ENCODE measurements at places on chromosomes 3 and 15. TPM values are rescaled to one million over a fixed set of nuclear protein-coding genes. Genes with fewer than 3 reads are reported as not detected.
A peak's percentile ranks its signal among the peaks of the same experiment; 100 is the strongest.

- no peak overlapping the region for H3K4me3 ChIP-seq
- no peaks in the 10 kb centered on the region for H3K4me1 ChIP-seq
- no peaks in the 10 kb centered on the region for H3K27me3 ChIP-seq
- DNase-seq: no peak
- H3K36me3 ChIP-seq: no peaks in the 10 kb centered on the region
Measured at GRCh38 chr15:68415061-68415460, 16.9 kb downstream of the ITGA11 start.

The ACAA1 gene
- 75.1 TPM for polyA plus RNA-seq

DNA sequence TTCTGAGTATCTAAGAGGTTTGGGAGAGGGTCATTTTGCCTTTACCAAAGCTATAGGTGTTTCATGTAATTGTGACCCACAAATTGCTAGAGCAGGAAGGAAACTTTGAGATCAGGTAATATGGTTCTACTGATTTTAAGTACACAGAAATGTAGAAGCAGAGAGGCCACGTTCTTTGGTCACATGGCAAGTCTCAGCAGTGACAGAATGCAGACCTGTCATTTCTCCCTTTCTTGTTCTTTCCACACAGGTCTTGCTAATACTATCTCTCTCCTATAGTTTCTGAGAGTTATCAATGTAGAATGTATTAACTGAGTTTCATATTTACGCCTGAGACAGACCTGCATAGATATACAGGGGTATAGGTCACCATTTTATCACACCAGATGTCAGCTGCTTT lies 10.9 kb upstream of the RTP1 start:
- no peaks in the 10 kb centered on the region for H3K27me3 ChIP-seq
- H3K4me3 ChIP-seq: no peak overlapping the region
- no peak overlapping the region for H3K27ac ChIP-seq
- peaks cover 8% of the 10 kb centered on the region for H3K4me1 ChIP-seq

DNA sequence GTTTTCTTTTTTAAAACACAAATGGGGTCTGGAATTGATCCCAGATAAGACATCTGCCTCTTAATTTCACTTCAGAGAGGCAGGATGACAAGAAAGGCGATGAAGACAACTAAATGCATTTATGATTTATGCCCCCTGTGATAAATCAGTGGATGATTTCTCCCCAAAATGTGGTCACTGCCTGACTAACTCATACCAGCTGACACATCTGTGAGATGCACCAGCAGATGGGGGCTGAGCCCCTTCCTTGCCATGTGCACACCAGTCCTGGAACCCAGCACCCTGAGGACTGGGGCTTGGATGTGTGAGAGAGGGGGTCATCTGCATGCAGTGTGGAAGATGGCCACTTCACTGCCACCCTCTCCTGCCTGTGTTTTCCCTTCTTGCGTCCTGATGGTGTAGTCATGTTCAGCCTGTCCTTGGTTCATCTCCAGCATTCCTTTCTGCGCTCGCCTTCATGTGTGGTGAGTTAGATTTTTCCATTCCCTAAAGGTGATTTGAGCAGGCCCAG lies 264.3 kb downstream of the LRTM1 start:
- no peak overlapping the region for H3K4me3 ChIP-seq
- no peak overlapping the region for H3K27ac ChIP-seq
- no peaks in the 10 kb centered on the region for H3K36me3 ChIP-seq

- H3K4me3 ChIP-seq: no peak overlapping the region
- no peaks in the 10 kb centered on the region for H3K27me3 ChIP-seq
Measured at GRCh38 chr3:40720863-40721262, 196.1 kb downstream of the ZNF621 start.

- H3K27me3 ChIP-seq: no peaks in the 10 kb centered on the region
- DNase-seq: peak; percentile 66
- peak overlapping the region; percentile 67 for H3K4me3 ChIP-seq
Measured at GRCh38 chr3:101676216-101676764, 642 bp downstream of the ZBTB11 start.

GRCh38 chr3:10426346-10427220 lies 78.8 kb downstream of the ATP2B2 start:
- H3K36me3 ChIP-seq: no peaks in the 10 kb centered on the region
- no peaks in the 10 kb centered on the region for H3K27me3 ChIP-seq
- H3K27ac ChIP-seq: no peak overlapping the region
- H3K4me3 ChIP-seq: no peak overlapping the region

The VPS39 gene
- polyA plus RNA-seq: 33.7 TPM

The GOLGA8G gene
- polyA plus RNA-seq: not detected

- no peaks in the 10 kb centered on the region for H3K4me1 ChIP-seq
- no peaks in the 10 kb centered on the region for H3K27me3 ChIP-seq
- no peak overlapping the region for H3K27ac ChIP-seq
- no peak overlapping the region for H3K4me3 ChIP-seq
- no peaks in the 10 kb centered on the region for H3K36me3 ChIP-seq
- DNase-seq: no peak
Measured at GRCh38 chr3:74520895-74521294, 93.6 kb downstream of the CNTN3 start.

DNA sequence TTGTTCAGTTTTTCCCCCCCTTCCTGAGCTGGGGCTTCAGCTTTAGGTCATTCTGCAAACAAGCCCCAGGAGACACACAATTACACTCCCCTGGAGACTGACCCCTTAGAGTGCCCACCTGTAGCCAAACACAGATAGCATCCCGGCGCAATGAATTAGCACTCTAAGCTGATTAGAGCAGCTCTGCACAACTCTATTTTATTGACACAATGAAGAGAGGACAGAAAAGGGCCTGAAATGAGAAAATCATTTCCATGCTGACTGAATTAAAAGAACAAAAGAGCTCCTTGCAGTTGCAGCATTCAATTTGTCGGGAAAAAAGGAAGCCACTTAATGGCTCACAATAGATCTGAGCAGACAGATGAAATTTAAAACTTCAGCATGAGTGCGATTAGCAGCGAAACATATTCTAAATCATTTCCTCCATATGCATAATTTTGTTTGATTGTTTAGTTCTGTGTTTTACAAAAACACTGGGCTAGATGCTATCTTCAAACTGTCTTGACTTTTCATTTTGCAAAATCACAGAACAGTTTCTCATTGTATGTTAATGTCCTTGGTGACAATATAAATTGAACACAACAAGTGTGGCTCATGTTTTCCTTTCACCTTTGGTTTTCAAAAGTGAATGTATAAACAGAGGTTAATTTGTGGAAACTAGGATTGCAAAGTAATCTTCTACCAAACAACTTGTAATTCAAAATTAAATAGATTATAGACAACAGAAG lies 308.6 kb downstream of the MECOM start:
- H3K27ac ChIP-seq: no peak overlapping the region
- no peaks in the 10 kb centered on the region for H3K27me3 ChIP-seq
- DNase-seq: no peak
- H3K4me3 ChIP-seq: no peak overlapping the region
- no peaks in the 10 kb centered on the region for H3K36me3 ChIP-seq

The SAMMSON gene
- not detected for polyA plus RNA-seq

GRCh38 chr15:43918717-43919116 lies 91.9 kb downstream of the WDR76 start:
- H3K27me3 ChIP-seq: no peaks in the 10 kb centered on the region
- H3K36me3 ChIP-seq: no peaks in the 10 kb centered on the region
- no peak for DNase-seq
- no peaks in the 10 kb centered on the region for H3K4me1 ChIP-seq

- DNase-seq: no peak
- H3K36me3 ChIP-seq: no peaks in the 10 kb centered on the region
- no peak overlapping the region for H3K27ac ChIP-seq
- H3K4me3 ChIP-seq: no peak overlapping the region
Measured at GRCh38 chr3:112504123-112504522, 4.9 kb upstream of the BTLA start.

DNA sequence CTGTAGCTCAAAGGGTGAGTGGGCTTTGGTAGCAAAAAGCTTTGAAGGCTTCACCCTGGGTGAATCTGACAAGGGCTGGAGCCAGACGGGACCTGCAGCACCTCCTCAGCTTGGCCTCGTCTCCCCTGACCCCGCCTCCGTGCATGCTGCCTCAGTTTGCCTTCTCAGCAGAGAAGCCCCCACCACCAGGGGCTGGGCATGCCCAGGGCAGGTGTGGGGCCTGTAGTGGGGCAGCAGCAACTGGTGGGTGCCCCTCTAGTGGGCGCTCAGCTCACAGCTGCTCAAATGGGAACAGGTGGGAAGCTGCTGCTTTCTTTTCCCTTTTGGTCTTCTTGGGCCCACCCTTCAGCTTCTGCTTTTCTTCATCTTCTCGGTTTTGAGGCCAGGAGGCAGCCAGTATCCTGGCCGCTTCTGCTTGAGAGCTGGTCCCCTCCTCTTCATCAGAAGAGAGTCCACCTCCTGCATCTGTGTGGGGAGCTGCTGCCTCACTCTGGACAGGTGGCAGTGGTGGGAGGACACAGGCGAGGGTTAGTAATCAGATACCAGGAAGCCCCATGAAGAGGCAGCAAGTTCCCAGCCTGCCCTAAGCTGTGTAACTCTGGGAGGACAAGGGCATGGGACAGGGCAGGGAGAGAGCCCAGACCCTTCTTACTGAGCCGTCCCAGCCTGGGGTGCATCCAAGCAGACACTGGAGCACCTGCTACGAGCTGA lies 21.0 kb downstream of the TMEM43 start:
- no peak overlapping the region for H3K4me3 ChIP-seq
- H3K36me3 ChIP-seq: peaks cover 12% of the 10 kb centered on the region
- no peaks in the 10 kb centered on the region for H3K27me3 ChIP-seq

- no peaks in the 10 kb centered on the region for H3K36me3 ChIP-seq
- no peaks in the 10 kb centered on the region for H3K27me3 ChIP-seq
Measured at GRCh38 chr15:92130906-92131305, 262.8 kb upstream of the ST8SIA2 start.

The A4GNT gene
- not detected for polyA plus RNA-seq

DNA sequence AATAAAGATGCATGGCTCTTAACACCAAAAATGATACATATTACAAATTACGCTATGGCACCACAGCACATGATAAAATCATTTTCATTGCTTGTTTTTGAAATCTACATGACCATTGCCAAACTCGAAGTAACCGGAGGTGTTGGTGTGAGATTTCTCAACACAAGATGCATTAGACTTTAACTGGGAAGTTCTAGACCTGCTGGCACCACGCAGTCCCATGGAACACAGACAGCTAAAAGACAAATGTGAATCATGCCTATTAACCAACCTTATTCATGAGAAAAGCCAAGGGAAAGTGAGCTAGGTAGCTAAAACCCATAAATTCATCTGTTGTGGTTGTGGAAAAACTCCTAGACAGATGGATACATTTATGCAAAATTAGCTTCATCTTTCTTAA lies 595.4 kb downstream of the FOXP1 start:
- no peak for DNase-seq
- H3K36me3 ChIP-seq: no peaks in the 10 kb centered on the region
- H3K4me3 ChIP-seq: no peak overlapping the region
- H3K4me1 ChIP-seq: no peaks in the 10 kb centered on the region
- H3K27ac ChIP-seq: no peak overlapping the region

The SLC24A5 gene
- not detected for polyA plus RNA-seq

DNA sequence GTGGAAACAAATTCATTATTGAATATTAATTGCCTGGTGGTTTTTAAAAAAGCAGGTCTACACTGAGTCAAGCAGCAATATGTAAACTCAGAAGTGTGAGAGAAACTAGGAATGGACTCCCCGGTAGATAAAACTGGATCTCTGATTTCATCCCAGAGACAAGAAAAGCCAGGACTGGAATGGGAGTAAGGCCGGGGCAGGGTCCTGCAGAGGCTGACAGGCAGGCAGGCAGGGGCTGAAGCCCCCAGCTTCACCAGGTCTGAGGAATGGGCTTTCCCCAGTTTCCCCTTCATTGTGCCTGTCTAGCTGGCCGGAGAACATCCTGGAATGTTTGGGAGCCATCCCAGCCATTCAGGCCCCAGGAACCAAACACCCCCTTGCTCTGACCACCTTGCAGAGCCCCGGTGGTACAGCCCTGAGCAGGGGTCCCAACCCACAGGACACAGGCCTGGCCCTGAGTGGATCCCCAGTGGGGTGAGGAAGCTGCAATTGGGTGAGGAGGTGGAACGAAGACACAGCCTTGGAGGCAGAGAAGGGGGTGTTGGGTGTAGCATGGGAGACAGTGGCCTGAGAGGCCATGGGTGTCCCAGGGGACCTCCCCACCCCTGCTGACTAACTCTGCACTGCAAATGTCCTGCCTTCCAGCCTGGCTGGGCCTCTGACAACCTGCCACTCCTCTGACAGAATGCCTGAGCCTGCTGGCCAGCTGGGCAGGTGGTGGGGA lies 31.7 kb upstream of the XYLB start:
- no peak for DNase-seq
- H3K27me3 ChIP-seq: peaks cover 3% of the 10 kb centered on the region
- H3K36me3 ChIP-seq: no peaks in the 10 kb centered on the region
- H3K4me1 ChIP-seq: no peaks in the 10 kb centered on the region

DNA sequence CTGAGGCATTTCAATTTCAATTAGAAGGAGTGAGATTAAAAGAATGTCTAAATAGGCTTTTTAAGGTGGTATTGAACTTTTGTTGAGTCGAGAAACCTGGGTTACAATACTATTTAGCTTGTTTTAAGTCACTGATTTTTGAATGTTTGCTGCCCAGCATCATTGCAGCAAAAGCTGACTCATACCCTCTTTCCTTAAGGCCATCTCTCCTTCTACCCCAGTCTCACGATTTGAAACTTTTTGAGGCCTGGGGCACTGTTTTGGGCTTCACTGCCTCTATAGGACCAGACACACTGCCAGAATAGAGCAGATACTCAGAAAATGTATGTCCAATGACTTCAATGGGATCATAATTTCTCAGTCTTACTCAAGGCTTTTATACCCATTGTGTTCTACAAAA lies 319.6 kb upstream of the TGFBR2 start:
- no peaks in the 10 kb centered on the region for H3K36me3 ChIP-seq
- no peak overlapping the region for H3K4me3 ChIP-seq
- no peaks in the 10 kb centered on the region for H3K27me3 ChIP-seq
- no peak overlapping the region for H3K27ac ChIP-seq

- no peaks in the 10 kb centered on the region for H3K36me3 ChIP-seq
- H3K4me3 ChIP-seq: no peak overlapping the region
Measured at GRCh38 chr3:107206945-107207344, 170.3 kb upstream of the CCDC54 start.

The CYP1A1 gene
- polyA plus RNA-seq: not detected

The OSTN gene
- polyA plus RNA-seq: not detected

DNA sequence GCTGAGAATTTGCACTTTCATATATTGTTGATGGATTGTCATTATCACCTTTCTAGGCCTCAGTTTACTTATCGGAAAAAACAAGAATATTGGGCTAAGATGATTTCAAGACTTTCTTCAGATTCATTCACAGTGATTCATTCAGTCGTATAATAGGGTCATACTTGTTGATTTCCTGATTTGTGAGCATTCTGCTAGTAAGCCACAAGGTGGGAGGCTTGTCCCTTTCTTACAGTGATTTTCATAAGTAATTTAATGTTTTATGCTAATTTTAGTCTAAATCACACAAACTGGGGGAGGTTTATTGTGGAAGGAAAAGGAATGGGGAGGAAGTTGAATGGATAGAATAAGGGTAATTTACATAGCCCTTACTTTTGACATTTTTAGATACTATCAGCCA lies 126.8 kb upstream of the GOLGA6L4 start:
- no peaks in the 10 kb centered on the region for H3K27me3 ChIP-seq
- H3K4me1 ChIP-seq: no peaks in the 10 kb centered on the region
- H3K4me3 ChIP-seq: no peak overlapping the region

GRCh38 chr3:30597131-30597768 lies 9.2 kb upstream of the TGFBR2 start:
- H3K27ac ChIP-seq: no peak overlapping the region
- peaks cover 4% of the 10 kb centered on the region for H3K27me3 ChIP-seq
- no peak overlapping the region for H3K4me3 ChIP-seq
- H3K36me3 ChIP-seq: no peaks in the 10 kb centered on the region
- no peak for DNase-seq

- no peak for DNase-seq
- no peak overlapping the region for H3K4me3 ChIP-seq
- H3K27ac ChIP-seq: no peak overlapping the region
- no peaks in the 10 kb centered on the region for H3K36me3 ChIP-seq
Measured at GRCh38 chr3:17430582-17430981, 311.8 kb downstream of the TBC1D5 start.

The TGM5 gene
- 8.3 TPM for polyA plus RNA-seq

All from GM12878 (cell line).